ENCODE measurements at places on chromosomes 5 and 9.

DNA sequence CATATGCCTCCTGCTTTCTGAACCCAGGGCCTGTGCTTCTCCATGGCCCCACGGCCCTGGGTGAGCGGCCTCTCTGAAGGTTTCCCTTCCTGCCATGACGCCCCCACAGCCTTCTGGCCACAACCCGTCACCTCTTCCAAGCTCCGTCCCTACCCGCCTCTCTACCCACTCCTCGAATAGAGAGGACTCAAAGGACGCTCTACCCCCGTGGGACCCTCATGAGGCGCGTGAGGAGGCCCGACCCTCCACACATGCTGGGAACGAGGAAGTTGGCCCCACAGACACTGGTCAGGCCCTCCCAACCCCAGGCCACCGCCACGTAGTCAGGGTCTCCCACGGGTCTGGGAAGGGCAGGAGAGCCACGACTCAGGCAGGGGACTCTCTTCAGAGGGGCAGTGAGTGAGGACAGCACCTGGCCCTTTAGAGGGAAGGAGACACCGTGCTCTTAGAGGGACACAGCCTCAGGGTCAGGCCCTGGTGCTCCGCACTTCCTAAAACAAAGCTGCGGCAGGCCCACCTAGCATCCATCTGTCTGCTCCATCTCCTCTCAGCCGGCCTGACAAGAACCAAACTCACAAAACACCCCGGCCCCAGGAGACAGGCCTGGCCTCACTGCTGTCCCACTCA lies 5.3 kb downstream of the BRD3 start:
- DNase-seq = no peak

DNA sequence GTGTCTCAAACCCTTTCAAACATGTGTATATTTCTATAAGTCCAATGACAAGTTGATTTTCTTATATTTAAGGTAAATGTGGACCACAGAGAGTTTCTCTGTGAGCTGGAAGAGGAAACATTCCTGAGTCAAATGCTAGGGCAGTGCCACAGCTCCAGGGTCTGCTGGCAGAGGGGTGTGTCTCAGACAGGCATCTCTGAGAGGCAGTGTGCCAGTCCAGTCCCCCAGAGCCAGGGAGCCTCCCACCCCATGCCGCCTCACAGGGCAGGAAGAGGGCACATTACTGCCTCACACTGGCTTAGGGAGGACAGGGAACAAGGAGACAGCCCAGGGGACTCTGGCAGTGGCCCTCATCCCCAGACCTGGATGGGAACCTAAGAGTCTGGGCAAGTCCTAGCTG lies 120.2 kb downstream of the TENT4A start:
- DNase-seq = no peak

GRCh38 chr5:98773214-98773463 lies 324 bp upstream of the RGMB start:
- DNase-seq = no peak

GRCh38 chr9:98413084-98413483 lies 157.6 kb upstream of the TBC1D2 start:
- no peak for DNase-seq

GRCh38 chr9:119853126-119853525 lies 483.9 kb upstream of the BRINP1 start:
- DNase-seq = no peak

DNA sequence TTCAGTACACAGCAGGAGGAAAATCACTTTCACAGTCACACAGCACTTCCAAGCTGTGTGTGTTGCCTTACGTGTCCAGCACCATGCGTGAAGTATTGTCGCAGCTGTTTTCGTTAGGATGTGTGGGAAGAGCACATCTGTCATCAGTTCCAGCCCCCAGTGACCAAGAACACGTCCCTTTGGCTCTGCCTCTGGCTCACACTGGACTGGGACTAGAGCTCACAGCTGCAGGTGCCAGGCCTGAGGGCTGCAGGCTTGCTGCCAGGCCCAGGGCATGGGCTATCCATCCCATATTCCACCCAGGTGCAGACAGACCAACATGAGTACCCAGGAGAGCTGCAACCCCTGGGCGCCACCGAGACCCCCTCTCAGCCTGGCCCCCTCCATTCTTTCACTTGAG lies 60.5 kb upstream of the ANKRD33B start:
- DNase-seq = no peak

DNA sequence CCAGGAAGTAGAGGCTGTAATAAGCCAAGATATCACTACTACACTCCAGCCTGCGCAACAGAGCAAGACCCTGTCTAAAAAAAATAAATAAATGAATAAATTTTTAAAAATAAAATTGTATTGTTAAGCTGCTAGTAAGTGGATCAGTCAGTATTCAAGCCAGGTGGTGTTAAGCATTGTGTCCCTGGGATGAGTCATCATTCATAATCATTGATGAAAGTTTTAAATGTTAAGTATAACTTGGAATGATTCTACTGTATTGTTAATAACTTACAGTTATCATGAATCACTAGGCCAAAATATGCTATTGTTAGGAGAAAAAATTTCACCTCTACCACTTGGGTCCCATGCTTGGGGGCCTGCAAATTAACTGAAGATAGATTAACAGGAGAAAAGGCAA lies 38.2 kb downstream of the MED10 start:
- no peak for DNase-seq

DNA sequence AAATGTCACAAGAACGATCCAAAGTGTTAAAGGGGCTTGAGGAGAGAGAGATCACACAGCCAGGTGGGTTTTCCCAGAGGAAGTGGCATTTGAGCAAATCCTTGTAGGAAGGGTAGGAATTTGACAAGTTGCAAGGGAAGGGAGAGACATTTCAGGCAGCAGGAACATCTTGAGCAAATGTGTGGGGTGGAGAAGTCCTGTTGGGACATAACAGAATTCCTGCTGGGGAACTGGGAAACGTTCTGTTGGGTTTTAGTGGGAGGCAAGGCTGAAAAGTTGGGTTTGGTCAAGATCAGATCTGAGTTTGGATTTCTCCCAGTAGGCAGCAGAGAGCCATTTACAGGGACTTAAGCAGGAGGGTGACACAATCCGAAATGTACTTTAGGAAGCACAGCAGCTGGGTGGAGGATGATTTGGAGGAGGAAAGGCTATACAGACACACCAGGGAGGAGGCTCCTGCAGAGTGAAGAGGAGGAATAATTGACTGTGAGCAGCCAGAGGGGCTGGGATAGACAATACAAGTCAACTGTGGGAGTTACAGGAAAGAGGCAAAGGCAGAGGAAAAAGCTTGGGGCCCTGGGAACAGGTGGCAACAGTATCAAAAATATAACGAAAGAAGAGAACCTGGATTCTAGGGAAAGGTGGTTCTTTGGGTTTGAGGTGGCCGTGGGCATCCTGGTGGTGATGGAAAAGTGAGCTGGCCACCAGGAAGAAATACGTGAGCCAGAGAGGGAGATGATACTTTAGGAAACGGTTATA lies 3.1 kb upstream of the ZSWIM6 start:
- DNase-seq = no peak

DNA sequence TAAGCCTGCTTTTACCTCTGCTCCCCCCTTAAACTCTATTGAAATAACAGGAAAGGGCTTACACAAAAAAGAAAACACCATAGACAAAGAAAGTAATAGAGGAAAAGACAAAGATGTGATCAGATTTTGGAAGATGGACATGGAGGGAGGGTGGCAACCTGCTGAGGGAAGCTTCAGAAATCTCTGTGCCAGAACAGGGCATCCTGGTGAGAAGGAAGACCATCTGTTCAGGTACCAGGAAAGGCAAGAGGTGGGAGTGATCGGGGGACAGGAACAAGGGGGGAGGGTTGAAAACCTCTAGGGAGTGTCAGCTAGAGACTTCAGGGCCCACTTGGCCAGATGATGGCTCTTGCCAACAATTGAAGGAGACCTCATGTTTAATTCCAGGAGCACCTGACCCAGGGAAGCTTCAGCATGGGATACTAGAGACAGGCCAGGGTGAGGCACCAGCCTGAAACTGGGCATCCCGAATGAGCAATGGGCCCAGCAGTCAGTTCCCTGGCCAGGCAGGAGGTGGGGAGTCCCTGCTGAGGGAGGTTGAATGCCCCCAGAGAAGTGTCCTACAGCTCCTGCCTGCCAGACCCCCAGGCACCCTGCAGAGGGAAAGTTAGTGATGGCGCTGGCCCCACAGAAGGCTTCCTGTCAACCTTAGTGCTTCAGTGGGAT lies 8.2 kb downstream of the SQSTM1 start:
- no peak for DNase-seq

GRCh38 chr5:93894601-93895354 lies 153.4 kb upstream of the POU5F2 start:
- DNase-seq = peak; percentile 33

GRCh38 chr5:31049936-31050704 lies 143.4 kb upstream of the CDH6 start:
- no peak for DNase-seq

DNA sequence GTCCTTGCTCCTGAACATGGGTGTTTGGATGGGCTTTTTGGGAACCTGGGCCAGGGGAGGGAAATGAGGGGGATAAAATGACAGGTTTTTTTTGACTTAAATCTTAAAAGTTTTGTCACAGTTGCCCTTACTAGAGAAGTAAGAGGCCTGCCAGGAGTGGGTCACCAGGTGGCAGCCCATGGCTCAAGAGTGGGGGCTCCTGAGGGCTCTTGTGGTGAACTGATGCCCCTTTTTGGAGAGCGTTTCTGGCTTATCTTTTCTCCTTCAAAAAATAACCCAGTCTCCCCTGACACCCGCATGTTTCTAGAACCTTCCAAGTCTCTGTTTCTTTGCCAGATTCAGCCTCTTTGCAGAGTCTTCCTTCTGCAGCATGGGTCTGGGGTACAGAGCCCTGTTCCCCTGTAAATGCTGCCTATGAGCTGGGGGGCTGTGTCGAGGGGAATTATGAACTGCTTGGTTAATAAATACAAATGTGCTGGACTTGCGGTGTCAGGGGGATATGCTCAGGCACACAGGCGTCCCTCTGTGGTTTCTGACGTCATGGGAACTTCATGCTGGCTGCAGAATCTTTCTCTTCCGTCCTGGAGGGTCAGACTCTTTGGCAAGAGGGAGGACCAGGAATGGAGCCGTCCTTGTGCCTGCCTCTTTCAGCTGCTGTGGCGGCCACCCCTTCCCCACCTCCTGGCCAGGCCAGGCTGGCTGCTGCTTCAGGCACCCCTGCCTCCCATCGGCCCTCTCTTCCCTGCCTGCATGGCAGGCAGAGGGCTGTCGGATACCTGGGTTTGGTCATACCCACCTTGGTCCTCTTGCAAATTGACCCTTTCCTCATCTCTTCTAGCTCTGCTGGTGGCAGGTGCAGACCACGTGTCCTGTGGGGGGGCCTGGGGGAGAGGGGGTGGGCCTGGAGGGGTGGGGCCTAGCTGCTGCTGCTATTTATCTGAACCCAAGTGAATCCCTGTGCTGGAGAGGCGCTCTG lies 30.1 kb downstream of the PTPA start:
- DNase-seq = no peak

GRCh38 chr5:114305402-114306207 lies 56.3 kb upstream of the KCNN2 start:
- DNase-seq = peak; percentile 73

- DNase-seq = no peak
These were observed 222.0 kb downstream of the EBF1 start for GRCh38 chr5:158877706-158878105.

GRCh38 chr5:159017786-159018185 lies 81.9 kb downstream of the EBF1 start:
- DNase-seq = no peak

GRCh38 chr9:134335061-134335460 lies 8.8 kb downstream of the RXRA start:
- DNase-seq = no peak

DNA sequence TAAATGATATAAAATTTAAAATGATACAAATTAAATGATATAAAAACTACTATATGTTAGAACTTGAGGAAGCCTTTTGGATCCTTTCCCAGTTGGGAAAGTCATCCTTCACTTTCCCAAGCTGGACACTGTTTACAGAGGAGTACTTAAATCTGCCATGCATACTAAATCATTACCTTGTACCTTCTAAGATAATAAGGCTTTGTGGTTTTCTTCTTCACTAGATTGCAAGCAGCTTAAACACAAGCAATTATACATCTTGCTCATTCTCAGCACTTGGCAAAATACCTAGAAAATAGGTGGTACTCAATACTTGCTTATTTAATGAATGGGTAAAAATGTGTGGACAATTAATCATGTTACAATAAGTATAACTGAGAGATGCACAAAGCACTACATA lies 666.8 kb downstream of the PTPRD start:
- no peak for DNase-seq

GRCh38 chr5:3595006-3595961 lies at the start of gene IRX1:
Gene IRX1, plus strand, starts transcription at chr5:3595832. Its CDS starts 274 bp downstream, at chr5:3596106.
- DNase-seq = no peak

DNA sequence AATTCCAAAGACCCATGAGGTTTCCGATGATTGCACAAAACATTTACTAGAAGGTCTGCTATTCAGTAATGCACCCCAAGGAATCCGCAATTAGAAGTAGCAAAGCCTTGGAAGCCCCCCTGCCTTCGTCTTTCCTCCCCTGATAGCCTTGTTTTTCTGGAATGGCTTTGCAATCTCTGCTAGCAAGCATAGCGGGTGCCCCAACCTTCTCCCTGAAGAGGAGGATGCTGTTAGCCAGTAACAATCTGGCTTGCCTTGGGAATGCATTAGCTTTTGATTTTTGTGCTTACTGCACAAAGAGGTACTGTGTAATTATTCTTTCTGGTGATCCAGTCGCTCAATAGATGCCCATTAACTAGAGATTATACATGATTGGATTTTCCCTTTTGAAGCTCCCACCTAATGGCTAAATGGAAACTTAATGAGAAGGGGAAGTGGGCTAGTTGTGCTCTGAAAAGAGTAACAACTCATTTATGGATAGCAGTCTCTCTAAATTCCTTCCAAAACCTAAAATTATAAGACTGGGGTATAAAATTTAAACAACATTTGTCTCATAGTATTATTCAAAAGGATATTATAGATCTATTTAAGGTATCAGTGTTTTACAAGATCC lies 91.6 kb downstream of the FBXW11 start:
- DNase-seq = no peak

DNA sequence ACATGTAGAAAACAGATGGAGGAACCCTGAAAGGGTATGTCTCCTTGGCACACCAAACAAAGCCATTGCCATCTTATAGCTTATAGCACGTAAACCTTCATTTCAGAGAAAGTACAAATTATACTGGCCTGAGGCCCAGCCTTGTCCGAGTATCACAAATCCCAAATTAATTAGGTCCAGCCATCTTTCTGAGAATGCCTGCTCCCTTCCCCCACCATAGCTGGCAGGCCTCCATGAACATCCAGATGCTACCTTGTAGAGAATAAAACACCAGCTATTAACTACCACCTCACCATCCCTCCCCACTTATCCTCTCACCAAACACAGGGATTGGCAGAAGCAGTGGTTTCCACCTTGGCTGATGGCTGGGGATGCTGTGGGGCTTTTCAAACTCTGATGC lies 224.0 kb downstream of the SPOCK1 start:
- DNase-seq = no peak

- peak; percentile 67 for DNase-seq
These were observed 727 bp downstream of the RHOBTB3 start for GRCh38 chr5:95731571-95732554.

- DNase-seq = no peak
These were observed 53.8 kb downstream of the CDC14B start for GRCh38 chr9:96565671-96566497.

DNA sequence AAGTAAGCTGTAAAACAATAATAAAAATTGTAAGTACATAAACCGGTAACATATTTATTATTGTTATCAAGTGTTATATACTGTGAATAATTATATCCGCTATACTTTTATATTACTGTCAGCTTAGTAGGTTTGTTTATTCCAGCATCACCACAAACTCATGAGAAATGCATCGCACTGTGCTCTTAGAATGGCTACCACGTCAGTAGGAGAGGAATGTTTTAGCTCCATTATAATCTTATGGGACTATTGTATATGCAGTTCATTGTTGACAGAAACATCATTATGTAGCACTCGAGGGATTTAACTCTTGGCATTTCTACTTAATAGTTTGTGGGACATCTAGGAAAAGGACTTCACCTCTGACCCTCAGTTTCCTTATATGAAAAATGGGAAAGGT lies 16.4 kb downstream of the SLC12A2 start:
- DNase-seq = no peak
